Caco-2 (cell line): ENCODE measurements at places on chromosomes 6 and 20. TPM values are rescaled to one million over a fixed set of nuclear protein-coding genes. Genes with fewer than 3 reads are reported as not detected.

Gene PGC
- total RNA-seq: 8.9 and 12.2 TPM in 2 replicates

Gene VSX1
- not detected in 2 replicates for total RNA-seq

Gene GPR63
- total RNA-seq: 0.11 and 0.16 TPM in 2 replicates

Gene BPIFB4
- not detected in 2 replicates for total RNA-seq

DNA sequence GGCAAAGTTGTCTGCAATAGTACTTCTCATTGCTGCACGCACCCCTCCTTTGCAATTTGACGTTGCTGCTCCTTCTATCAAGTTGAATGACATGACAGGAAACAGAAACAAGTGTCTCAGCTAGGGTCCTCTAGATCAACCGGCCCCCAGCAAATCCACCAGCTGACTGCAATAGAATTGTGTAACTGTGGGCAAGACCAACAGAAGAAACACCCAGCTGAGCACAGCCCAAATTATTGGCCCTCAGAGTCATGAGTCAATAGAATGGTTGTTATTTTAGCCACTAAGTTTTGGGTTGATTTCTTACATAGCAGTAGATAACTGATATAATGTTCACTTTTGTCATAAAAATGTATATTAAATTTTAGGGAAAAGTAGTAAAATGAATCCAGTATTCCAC lies 202.7 kb downstream of the MAFB start:
- H3K36me3 ChIP-seq: no peaks in the 10 kb centered on the region
- H3K4me3 ChIP-seq: no peak overlapping the region
- no peaks in the 10 kb centered on the region for H3K4me1 ChIP-seq
- no peaks in the 10 kb centered on the region for H3K27me3 ChIP-seq

- H3K36me3 ChIP-seq: no peaks in the 10 kb centered on the region
- H3K4me1 ChIP-seq: peaks cover 9% of the 10 kb centered on the region; the same call in 1 of the 2 replicates
- H3K27ac ChIP-seq: no peak overlapping the region
- no peak overlapping the region for H3K4me3 ChIP-seq
These were observed 33.5 kb downstream of the EDN3 start for GRCh38 chr20:59333951-59334350.

DNA sequence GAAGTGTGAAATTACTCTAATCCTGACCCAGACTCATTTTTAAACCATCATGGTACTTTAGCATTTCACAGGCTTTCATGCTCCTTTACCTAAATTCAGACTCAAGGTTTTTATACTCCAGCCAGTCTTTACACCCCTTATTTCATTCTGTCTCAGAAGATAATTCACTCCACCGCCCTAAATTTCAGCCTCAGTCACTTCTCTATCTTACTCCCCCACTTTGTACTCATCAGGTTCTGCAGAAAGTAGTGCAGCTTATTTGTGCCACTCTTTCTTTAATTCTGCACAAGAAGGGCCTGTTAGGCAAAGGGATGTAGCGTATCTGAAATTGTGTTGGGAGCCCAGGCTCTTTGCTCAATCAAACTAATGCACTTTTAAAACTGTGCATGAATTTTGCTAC lies 205.5 kb downstream of the ARHGAP18 start:
- no peaks in the 10 kb centered on the region for H3K36me3 ChIP-seq
- H3K27me3 ChIP-seq: no peaks in the 10 kb centered on the region
- no peak overlapping the region for H3K27ac ChIP-seq

DNA sequence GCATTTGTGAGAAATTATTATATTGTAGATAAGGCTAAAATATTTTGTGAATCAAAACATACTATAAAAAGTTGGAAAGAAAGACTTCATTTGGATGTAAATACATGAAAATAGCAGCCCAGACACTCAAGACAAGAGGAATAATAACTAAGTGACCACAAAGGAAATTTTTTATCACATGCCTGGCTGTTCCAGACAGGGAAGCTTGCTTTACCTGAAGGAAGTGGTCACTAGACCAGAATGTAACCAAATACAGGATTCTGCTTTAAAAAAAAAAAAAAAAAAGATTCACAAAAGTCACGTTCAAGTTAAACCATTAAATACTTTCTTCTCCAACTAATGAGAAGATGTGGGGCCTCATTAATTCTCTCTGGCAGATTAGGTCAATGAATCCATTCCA lies 9.3 kb upstream of the HLA-DQB2 start:
- H3K27me3 ChIP-seq: no peaks in the 10 kb centered on the region; the same call in 1 of the 2 replicates
- H3K4me3 ChIP-seq: no peak overlapping the region

- DNase-seq: no peak
- no peaks in the 10 kb centered on the region for H3K27me3 ChIP-seq
- no peak overlapping the region for H3K4me3 ChIP-seq
These were observed 50.6 kb downstream of the LAMA4 start for GRCh38 chr6:112203577-112204349.

DNA sequence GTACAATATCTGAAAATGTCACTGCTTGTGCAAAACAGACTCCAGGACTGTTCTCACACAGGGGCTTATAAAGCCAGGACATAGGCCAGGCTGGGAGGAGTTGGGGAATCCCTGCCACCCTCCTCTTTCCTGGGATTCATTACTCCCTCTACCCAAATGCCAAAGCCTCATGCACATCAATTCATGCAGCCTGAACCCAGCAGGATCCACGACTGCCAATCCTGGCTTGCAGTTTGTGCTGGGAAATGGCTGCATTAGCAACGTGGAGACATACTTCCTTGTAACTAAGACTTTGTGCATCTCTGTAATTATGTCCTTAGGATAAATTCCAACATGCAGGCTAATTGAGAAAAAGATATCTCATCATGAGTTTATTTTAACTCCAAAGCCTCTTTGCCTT lies 143.8 kb downstream of the SYCP2 start:
- no peak for DNase-seq
- H3K4me3 ChIP-seq: no peak overlapping the region
- H3K4me1 ChIP-seq: 0 out of 2 replicates have a peak, but pooled peaks cover 3% of the 10 kb centered on the region
- H3K27me3 ChIP-seq: no peaks in the 10 kb centered on the region

DNA sequence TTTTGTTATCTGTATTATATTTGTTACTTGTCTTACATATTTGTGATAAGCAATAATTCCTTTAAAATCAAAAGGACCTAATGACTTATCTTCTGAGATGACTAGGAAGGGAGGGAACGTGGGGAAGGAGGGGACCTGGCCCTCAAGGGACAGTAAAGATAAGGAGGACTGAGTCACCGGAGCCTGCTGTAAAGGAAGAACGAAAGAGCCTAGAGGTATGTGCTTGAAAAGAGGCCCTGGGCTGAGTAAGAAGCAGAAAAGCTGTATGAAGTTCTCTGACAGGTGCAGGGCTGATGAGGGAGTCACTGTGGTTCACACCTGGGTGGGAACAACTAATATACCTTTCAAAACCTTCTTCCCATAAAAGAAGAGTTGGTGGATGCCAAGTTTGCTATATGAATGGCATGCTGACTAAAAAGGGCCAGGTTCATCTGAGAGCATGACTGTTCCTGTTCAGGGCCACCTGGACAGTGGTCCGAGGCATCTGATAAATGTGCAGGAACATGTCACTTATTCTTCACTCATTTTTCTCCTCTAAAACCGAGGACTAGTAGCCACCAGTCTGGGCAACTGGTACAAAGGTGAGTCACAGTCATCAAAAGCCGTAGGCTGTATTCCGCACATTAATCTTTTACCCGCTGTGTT lies 111.3 kb downstream of the TNFAIP3 start:
- H3K27ac ChIP-seq: peak overlapping the region; percentile 78
- H3K27me3 ChIP-seq: no peaks in the 10 kb centered on the region
- H3K4me1 ChIP-seq: peaks cover 54% of the 10 kb centered on the region

DNA sequence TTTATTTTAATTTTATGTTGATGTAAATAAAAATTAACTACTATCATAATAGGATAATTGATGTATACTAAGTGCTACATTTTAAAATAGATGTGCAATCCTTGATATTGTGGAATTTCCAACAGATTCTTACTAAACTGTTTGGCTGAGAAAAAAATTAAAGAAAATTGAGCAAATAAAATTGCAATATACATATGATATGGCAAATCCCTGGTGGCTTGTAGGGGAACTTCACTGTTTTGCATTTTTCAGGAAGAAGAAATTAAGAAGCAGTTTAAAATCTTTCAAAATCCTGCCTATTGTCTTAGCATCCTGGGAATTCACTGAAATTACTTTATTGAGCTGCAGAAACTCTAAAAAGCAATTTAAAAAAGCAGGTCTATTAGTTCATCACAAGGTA lies 191.4 kb upstream of the ADGRB3 start:
- no peak overlapping the region for H3K27ac ChIP-seq
- DNase-seq: no peak
- H3K27me3 ChIP-seq: no peaks in the 10 kb centered on the region
- no peaks in the 10 kb centered on the region for H3K4me1 ChIP-seq
- H3K36me3 ChIP-seq: no peaks in the 10 kb centered on the region

GRCh38 chr6:155013457-155013876 lies 18.4 kb downstream of the TIAM2 start:
- H3K36me3 ChIP-seq: no peaks in the 10 kb centered on the region
- H3K27me3 ChIP-seq: no peaks in the 10 kb centered on the region
- no peak for DNase-seq
- no peak overlapping the region for H3K4me3 ChIP-seq

DNA sequence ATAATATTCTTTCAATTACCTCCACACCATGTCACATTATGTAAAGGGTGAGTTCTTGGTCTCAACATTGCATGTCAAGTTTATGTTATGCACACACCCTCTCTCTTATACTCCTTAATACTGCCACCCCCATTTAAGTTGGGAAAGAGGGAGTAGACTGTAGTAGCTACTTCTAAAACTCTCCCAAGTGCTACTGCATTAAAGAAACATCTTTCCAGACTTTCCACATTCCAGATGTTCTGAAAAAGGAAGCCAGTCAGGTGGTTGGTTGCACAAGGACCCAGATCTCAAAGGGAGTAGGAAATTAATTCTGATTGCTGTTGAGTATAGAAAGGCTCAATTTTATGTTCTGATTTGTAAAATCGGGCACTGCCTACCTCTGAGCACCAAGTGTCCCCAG lies 419.5 kb downstream of the CD83 start:
- H3K4me1 ChIP-seq: peaks cover 7% of the 10 kb centered on the region; the same call in 1 of the 2 replicates
- H3K36me3 ChIP-seq: no peaks in the 10 kb centered on the region
- H3K4me3 ChIP-seq: no peak overlapping the region
- DNase-seq: no peak

DNA sequence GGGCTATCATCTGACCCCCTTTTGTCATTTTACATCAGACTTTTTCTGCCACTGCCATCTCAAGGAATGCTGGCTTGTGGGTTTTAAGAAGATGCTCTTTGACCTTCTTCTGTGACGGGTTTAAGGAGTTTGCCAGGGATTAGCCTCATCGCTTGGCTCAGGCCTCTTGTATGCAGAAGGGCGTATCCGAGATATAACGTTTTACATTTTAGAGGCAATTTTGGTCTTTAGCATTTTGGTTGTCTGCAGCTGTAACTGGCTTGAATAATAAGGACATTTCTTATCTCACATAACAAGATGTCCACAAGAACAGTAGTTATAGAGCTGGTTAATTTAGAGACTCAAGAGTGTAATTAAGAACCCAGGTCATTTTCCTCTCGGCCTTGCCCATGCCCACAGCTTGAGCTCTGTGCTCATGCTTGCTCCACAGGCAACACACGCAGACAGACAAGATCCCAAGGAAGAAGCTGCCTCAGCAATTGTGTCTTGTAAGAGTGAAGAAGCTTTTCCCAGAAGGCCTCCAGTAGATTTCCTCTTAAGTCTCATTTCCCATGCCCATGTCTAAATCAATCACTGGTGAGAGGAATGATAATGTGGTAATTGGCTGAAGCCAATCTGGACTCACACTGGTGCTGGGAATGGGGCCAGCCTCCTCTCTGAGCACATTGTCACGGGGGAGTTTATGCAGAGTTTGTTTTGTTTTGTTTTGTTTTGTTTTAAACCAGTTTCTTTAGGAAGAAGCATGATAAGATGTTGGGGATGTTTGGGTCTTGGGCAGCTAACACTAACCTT lies 36.8 kb downstream of the PTCHD4 start:
- H3K36me3 ChIP-seq: no peaks in the 10 kb centered on the region
- H3K4me3 ChIP-seq: no peak overlapping the region
- H3K4me1 ChIP-seq: peaks cover 7% of the 10 kb centered on the region; the same call in 1 of the 2 replicates
- DNase-seq: no peak

DNA sequence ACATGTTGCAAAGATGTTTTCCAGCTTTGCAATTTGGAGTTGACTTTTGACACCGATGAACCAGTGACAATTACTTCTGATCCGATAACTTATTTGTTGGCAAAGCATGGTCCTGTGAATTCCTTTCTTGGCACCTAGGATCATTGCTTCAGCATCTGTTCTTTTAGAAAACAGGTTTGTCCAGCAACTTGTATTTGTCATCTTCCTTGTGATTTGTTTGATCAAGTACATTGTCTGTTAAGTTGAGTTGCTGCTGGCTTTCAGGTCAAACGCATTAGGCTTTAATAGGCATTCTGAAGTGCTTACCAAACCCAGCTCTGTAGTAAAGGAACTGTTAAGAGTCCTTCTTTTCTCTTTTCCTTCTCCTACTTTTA lies 192.4 kb upstream of the ZNF217 start:
- H3K4me1 ChIP-seq: peaks cover 69% of the 10 kb centered on the region
- H3K4me3 ChIP-seq: no peak overlapping the region
- H3K36me3 ChIP-seq: no peaks in the 10 kb centered on the region
- H3K27me3 ChIP-seq: no peaks in the 10 kb centered on the region
